Smooth muscle cell of trachea (primary cell): ENCODE measurements at places on chromosomes 13 and 19. TPM values are rescaled to one million over a fixed set of nuclear protein-coding genes. Genes with fewer than 3 reads are reported as not detected.

Gene OR10H1
- total RNA-seq = under 0.01 TPM in 1 of 2 replicates, not detected in the other

Gene ZNF600
- total RNA-seq = 3.3 and 4.7 TPM in 2 replicates

Gene KIRREL2
- total RNA-seq = not detected in 2 replicates

Gene RNF225
- total RNA-seq = 0.66 TPM in 1 of 2 replicates, not detected in the other

Gene SRRM5
- total RNA-seq = 0.17 TPM in 1 of 2 replicates, not detected in the other

Gene URAD
- total RNA-seq = not detected in 2 replicates

Gene NLRP9
- total RNA-seq = not detected in 2 replicates

Gene CYP2B6
- not detected in 2 replicates for total RNA-seq

Gene SLC25A41
- total RNA-seq = under 0.01 TPM in 1 of 2 replicates, not detected in the other

Gene TTYH1
- total RNA-seq = not detected in 2 replicates

Gene ZNF491
- total RNA-seq = 3.8 and 4.6 TPM in 2 replicates

Gene ZNF766
- 13.2 and 15.3 TPM in 2 replicates for total RNA-seq

Gene ACP7
- total RNA-seq = under 0.01 and 0.15 TPM in 2 replicates

Gene CEACAM8
- total RNA-seq = not detected in 2 replicates

Gene SIGLEC8
- total RNA-seq = not detected in 2 replicates

Gene ZNF69
- total RNA-seq = 4.0 and 4.1 TPM in 2 replicates

Gene GPR12
- total RNA-seq = not detected in 2 replicates

Gene ADGRL1
- total RNA-seq = 2.0 and 5.0 TPM in 2 replicates

Gene SYNGR4
- total RNA-seq = not detected in 2 replicates

Gene ZNF837
- 3.2 and 3.8 TPM in 2 replicates for total RNA-seq

Gene ZNF738
- 1.7 and 6.0 TPM in 2 replicates for total RNA-seq

Gene FUT6
- total RNA-seq = not detected in 2 replicates

Gene C1QTNF9
- total RNA-seq = not detected in 2 replicates

Gene AMER2
- total RNA-seq = not detected in 2 replicates

Gene LYPD5
- 1.7 TPM in 1 of 2 replicates, not detected in the other for total RNA-seq

Gene TPP2
- total RNA-seq = 55.9 and 87.7 TPM in 2 replicates

Gene PCP2
- total RNA-seq = not detected in 2 replicates

Gene FSD1
- total RNA-seq = 12.9 and 19.2 TPM in 2 replicates

Gene ZNF665
- total RNA-seq = 4.8 and 7.4 TPM in 2 replicates

Gene FXYD3
- not detected in 2 replicates for total RNA-seq

Gene KIR3DL1
- total RNA-seq = not detected in 2 replicates

Gene TEX29
- total RNA-seq = 0.50 TPM in 1 of 2 replicates, not detected in the other

Gene NTN5
- under 0.01 and 0.33 TPM in 2 replicates for total RNA-seq

Gene MTUS2
- total RNA-seq = under 0.01 TPM in 1 of 2 replicates, not detected in the other

Gene LGALS14
- total RNA-seq = not detected in 2 replicates

Gene NRTN
- 0.50 TPM in 1 of 2 replicates, not detected in the other for total RNA-seq

Gene LRRC63
- total RNA-seq = 0.17 and 0.29 TPM in 2 replicates
